Aorta (tissue), 5 donors: ENCODE measurements at places on chromosomes 2 and 18. TPM values are rescaled to one million over a fixed set of nuclear protein-coding genes. Genes with fewer than 3 reads are reported as not detected.
A peak's percentile ranks its signal among the peaks of the same experiment; 100 is the strongest.

DNA sequence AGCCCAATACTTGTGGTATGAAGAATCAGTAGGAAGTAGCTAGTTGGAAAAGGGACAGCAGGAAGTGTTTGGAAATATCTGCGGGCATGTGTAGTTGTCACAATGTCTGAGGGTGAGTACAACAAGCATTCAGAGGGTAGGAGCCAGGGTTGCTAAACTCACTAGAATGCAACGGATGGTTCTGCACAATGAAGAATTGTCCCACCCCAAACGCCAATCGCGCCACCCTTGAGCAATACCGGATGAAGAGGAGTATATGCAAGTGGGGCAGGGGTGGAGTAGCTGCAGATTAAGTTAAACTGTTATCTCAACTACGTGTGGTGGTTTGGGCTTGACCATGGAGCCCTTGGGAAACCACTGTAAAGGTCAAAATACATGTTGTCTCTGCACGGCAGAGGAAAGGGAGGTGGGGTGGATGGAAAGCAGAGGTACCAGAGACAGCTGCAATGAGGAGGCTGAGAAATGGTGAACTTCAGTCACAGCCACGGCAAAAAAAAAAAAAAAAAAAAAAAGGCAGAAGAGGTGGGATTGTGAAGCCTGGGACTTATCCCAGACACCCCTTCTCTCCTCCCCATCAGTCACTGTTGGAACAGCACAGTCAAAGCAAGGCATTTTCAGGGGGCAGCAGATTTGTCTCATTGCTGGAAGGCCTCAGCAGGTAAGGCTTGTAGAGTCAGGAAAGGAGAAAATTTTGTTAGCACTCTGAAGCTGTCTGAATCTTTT is 5.2 kb downstream of the CCL20 start:
- H3K36me3 ChIP-seq = no peaks in the 10 kb centered on the region
- DNase-seq = peak; percentile 82
- no peak overlapping the region for H3K4me3 ChIP-seq
- peak overlapping the region; percentile 99 for H3K27ac ChIP-seq

GRCh38 chr2:60376252-60376651 is 177.2 kb downstream of the BCL11A start:
- H3K4me3 ChIP-seq = no peak overlapping the region
- no peak overlapping the region for H3K27ac ChIP-seq
- H3K36me3 ChIP-seq = no peaks in the 10 kb centered on the region
- no peaks in the 10 kb centered on the region for H3K27me3 ChIP-seq
- no peak for DNase-seq

- H3K27me3 ChIP-seq = no peaks in the 10 kb centered on the region
- peak within 1 kb of the TSS; percentile 81 for H3K27ac ChIP-seq
- DNase-seq = peak; percentile 60
- H3K4me1 ChIP-seq = peaks cover 5% of the 10 kb centered on the region
- no peaks in the 10 kb centered on the region for H3K36me3 ChIP-seq
Observed at GRCh38 chr18:48408727-48409590, at the start of gene ZBTB7C. Gene ZBTB7C (minus strand): TSS chr18:48409383.

The TCF23 gene
- 1.1 TPM for total RNA-seq

The MC5R gene
- total RNA-seq = not detected
